ENCODE measurements at places on chromosomes 13 and 19.

DNA sequence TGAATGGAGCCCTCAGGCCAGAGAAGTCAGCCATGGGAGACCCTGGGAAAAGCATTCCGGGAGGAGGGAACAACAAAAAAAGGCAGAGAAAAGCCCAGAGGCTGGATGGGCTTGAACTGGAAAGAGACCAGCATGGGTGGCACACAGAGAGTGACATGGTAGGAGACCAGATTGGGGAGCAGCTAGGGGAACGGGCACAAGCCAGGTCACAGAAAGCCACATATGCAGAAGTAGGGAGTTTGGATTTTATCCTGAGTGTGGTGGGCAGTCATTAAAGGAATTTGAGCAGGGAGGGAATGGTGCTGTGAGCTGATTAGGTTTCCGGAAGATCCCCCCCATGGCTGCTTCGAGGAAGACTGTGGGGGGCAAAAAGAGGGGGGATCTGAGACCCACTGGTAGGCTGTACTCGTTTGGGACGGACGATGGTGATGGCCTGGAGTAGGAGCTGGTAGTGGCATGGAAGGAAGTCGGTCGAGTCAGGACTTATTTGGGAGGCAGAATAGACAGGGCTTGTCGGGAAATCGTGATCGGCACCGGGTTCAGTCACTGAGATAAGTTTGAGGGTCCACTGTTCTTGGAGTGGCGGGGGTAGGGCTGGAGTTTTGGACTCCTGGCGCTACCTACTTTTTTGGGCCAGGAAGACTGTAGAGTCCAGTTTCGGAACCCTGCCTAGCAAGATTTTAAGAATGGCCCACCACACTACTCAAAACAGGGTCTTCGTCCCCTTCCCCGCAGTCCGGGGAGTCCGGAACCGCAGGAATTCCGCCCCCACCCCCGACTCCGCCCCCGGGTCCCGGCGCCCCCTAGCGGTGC lies 949 bp downstream of the SERTAD1 start:
- DNase-seq = no peak

GRCh38 chr13:37406031-37406430 lies 192.5 kb downstream of the POSTN start:
- DNase-seq = no peak

DNA sequence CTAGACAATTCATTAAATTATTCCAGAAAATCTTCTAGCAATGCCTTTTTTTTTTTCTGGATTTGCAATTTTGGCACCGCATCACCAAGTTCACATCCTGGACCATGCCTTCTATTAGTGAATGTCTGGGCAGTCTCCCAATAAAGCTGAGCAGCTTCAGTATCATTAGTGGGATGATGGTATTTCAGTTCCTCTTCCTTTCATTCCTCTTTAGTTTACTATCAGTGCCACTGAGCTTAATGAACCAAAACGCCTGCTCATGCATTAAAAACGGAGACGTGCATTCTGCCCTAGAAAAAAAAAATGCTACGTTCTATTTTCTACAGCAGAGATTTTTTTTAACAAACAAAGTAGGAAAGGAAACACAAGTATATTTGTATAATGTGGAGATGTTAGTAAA lies 343.0 kb downstream of the PCDH9 start:
- no peak for DNase-seq

- no peak for DNase-seq
Observed at GRCh38 chr19:30513082-30513411, 140.9 kb downstream of the ZNF536 start.

DNA sequence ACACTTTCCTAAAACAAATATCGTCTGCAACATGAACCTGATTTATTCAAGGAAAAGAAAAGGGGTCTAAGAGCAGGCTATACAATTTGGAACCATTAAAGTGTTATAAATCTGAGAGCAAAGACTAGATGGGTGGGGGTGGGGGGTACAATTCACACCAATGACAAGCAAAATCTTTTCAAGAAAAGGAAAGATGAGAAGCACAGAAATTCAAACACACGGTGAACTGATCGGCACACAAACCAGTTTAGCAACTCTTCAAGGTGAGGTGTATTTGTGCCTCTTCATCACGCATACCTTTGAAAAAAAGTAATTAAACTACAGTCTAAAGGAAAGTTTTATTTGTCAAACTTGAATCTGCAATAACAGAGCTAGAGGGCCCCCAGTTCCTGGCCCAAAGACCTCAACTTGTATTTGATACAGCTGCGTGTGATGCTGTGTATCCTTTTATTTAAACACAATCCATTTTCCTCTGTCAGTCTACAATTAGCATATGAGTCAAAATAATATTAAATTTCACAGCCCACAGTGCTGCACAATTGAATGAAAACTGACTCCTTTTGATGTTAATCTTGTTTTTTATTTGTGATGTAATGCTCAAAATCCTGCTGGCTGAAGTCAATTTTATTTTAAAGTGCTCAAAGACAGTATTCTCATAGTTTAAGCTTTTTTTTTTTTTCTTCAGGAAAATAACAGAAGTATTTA lies 14.2 kb downstream of the EFNB2 start:
- no peak for DNase-seq

GRCh38 chr13:41740479-41740878 lies 220.4 kb downstream of the VWA8 start:
- DNase-seq = no peak

GRCh38 chr19:12555456-12555930 lies 4.2 kb upstream of the ZNF564 start:
- DNase-seq = no peak

GRCh38 chr13:21065686-21066085 lies 4.3 kb upstream of the LATS2 start:
- DNase-seq = no peak

- no peak for DNase-seq
Observed at GRCh38 chr13:50800091-50800739, 43.3 kb downstream of the DLEU7 start.

- DNase-seq = peak; percentile 100
Observed at GRCh38 chr19:35717665-35718344, at the start of gene KMT2B. TSS of gene KMT2B (plus strand) at chr19:35718003. CDS start at chr19:35718019, 16 bp downstream.

GRCh38 chr19:49937750-49938381 lies 8.6 kb upstream of the NUP62 start:
- peak; percentile 52 for DNase-seq

DNA sequence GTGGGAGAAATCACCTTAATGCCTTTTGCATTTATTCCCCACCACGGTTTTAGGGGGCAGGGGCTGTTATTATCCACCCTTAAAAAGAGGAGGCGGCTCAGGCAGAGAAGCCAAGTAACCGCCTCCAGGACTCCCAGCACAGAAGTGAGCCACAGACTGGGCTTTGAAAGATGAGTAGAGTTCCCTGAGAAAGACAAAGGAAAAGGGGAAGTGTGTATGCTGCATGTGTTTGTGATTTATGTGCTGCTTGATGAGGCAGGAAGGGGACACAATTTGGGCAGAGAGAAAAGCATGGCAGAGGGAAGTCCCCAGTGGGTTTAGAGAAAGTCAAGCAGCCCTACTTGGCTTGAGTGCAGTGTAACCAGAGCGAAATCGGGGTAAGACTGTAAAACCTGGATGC lies 85.0 kb downstream of the DOCK9 start:
- no peak for DNase-seq

DNA sequence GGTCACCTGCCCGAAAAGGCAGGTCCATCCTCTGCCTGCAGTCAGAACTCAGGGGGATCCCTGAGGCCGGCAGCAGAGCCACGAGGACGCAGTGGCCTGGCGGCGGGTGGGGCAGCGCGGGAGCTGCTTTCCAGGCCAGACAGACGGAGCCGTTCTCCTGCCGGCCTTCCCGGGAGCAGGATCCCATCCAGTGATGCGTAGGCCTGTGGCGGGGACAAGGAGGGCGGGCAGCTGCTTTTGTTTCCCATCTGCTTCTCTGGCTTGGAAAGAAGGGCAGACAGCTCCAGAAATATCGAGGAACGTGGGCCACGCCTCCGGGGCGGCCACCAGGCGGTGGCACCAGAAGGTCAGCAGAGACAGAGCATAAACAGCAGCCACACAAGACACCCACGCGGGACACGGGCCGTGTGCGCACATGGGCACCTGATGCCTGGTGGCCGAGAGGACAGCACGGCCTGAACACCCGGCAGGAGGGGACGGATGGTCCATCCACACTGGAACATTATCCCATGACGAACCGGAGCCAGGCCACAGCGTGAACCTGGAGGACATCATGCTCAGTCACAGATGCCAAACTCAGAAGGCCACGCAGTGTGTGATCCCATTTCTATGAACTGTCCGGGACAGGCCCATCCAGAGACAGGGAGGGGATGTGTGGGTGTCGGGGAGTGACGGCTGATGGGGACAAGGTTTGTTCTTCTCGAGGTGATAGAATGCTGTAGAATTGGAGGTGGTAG lies 13.9 kb upstream of the MKNK2 start:
- DNase-seq = no peak

- no peak for DNase-seq
Observed at GRCh38 chr13:109795011-109795410, 8.6 kb upstream of the IRS2 start.

- DNase-seq = no peak
Observed at GRCh38 chr13:46526100-46526735, 26.8 kb upstream of the LRCH1 start.

Measured in NCI-H2227 treated with DMSO at 0.1 percent for 48 hours (cell line).